Stimulated activated CD8-positive, alpha-beta memory T cell treated with anti-CD3 and anti-CD28 coated beads, Interleukin-2, amount 100 ng/mL, for 1 hour (primary cell): ENCODE measurements at places on chromosomes 6 and 20.
A peak's percentile ranks its signal among the peaks of the same experiment; 100 is the strongest.

- DNase-seq: no peak
Observed at GRCh38 chr6:38033442-38033982, 214.0 kb downstream of the ZFAND3 start.

GRCh38 chr6:10720265-10720959, 2.5 kb upstream of the TMEM14C start:
- DNase-seq: peak; percentile 18

GRCh38 chr6:155534678-155535077, 79.0 kb upstream of the NOX3 start:
- DNase-seq: no peak

DNA sequence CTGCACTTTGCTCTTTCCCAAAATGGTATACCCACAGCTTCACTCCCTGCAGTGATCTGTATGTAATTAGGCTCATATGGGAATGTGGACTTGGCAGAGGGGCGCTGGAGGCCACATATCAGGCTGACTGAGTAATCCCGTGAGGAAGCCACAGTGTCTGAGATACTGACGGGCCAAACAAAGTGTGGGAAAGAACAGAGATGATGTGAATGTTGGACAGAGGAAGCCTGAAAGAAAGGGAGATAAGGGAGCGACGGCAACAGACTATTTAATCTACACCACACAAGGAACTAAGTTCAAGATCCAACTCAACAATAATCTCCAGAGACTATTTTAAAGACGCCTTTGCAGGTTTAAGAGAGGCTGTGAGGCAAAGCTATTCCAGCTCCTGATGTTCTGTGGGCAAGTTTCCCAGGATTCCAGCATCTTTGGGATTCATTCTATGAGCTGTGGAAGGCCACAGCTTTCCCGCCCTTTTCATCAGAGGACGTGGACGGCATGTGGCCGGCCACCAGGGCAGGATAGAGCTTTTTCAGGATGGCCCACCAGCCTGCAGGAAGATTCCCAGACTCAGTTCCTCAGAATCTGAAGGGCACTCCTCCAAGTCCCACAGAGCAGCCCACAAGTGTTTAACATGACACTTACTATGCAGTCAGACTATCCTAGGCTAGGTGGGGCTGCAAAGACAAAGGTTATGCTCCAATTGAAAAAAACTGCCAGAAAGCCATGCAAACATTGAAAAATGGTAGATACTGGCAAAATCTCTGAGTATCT, 237.5 kb downstream of the ATXN1 start:
- DNase-seq: no peak

GRCh38 chr20:5696011-5696559, 54.1 kb upstream of the SHLD1 start:
- no peak for DNase-seq

- DNase-seq: no peak
Observed at GRCh38 chr6:153449279-153449678, 318.2 kb upstream of the RGS17 start.

- DNase-seq: no peak
Observed at GRCh38 chr6:11092668-11093375, 812 bp upstream of the SMIM13 start.

DNA sequence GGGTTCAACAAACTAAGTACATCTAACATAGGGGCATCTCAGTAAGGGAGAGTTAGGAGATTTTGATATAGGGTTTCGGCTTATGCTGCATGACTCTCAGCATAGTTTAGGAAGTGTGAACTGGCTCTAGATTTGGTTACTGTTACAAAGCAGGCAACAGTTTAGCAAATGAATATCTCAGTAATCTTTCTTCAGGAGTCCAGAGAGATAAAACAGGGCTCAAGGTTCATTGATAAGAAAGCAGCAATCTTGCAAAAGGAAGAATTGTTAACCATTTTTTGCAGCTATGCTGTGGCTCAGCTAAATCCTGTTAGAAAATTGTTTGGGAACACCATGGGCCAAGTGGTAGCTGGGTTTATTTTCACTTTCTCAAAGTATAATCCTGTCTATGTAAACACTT, 161.3 kb downstream of the MEI4 start:
- no peak for DNase-seq

- no peak for DNase-seq
Observed at GRCh38 chr6:24051942-24052589, 73.9 kb upstream of the NRSN1 start.

DNA sequence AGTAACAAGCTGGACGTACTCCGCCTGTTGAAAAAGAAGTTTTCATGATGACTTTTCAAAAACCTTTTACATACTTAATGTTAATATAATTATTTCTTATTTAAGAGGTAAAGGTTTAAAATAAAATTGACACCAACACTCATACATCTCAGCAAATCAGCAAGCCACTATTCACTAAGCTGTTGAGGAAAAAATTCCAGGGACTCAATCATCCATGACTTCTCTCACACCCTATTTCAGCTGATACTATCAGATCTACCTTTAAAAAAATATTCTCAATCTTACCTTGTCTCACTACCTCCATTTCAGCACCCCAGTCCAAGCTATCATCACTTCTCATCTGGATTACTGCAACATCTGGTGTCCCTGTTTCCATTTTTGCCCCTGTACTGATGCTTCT, 109.3 kb downstream of the HACE1 start:
- DNase-seq: no peak

DNA sequence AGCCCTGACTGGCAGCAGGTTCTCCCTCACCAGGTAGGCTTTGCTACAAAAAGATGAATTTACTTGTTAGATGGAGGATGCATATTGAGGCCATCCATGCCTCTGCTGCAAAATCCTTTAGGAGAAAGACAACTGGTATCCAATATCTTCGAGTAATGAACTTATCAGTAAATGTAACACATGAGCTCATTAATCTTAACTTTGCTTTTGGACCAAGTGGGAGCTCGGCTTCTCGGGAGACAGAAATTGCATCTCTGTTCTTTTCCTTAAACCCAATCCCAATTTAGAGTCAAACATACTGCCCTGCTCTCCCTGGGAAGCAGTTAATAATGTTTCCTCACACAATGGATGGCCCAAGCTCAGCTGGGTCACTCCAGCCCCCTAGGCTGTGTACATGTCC, 330.5 kb downstream of the ZFAND3 start:
- DNase-seq: no peak

GRCh38 chr6:82584194-82584695, 220.6 kb downstream of the TPBG start:
- DNase-seq: no peak

DNA sequence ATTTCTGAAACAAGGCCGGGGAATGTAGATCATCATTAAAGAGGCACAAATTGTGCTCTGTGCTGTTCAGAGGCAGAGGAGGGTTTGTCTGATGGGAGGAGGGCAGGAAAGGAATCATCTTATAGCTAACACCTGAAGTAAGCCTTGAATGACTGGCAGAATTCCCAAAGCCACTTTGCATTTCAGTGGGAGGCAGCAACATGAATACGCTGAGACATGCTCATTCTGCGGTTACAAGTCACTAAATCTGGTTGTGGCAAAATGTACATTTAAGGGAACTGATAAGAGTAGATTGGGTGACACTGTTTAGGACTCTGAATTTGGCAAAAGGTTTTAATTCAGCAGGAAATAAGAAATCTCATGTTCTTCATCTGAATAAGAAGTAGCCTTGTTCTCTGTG, 4.4 kb upstream of the COL19A1 start:
- no peak for DNase-seq

- peak; percentile 22 for DNase-seq
Observed at GRCh38 chr20:846894-847278, 13.4 kb downstream of the FAM110A start.

DNA sequence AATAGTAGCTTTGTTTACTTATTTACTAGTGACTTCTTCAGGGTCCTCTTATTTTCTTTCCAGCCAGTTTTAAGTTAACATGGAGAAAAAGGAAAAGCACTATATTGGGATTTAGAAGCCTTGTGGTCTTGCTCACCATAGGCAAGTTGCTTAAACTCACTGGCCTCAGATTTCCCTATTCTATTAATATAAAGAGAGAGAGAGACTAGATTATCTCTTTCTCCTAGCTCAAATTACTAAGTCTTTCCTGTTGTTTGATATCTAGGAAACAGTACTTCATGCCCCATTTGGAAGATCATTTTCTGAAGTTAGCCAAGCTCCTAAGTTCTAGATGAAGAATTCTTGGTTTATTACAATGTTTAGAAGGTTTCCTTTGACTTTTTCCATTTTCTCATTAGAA, 32.5 kb downstream of the CTNNBL1 start:
- no peak for DNase-seq

GRCh38 chr6:50654155-50654554, 59.2 kb upstream of the TFAP2D start:
- DNase-seq: no peak

DNA sequence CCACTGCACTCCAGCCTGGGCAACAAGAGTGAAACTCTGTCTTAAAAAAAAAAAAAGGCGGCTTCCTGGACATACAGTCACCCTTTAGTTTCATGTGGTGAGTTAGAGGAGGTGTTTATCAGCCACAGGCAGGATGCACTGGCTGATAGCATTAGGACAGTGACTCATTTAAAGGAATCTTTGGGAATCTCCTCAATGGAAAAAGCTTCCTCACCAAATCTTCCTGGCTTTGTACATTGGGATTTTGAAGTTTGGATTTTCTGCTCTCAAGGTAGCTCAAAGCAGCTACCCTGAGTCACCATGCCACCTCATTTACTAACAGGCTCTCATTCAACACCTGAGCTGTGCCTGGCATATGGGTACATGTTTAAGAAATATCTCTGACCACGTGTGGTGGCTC, 20.2 kb downstream of the PRPH2 start:
- DNase-seq: no peak

GRCh38 chr6:168785720-168786511, 344.9 kb downstream of the SMOC2 start:
- DNase-seq: no peak

DNA sequence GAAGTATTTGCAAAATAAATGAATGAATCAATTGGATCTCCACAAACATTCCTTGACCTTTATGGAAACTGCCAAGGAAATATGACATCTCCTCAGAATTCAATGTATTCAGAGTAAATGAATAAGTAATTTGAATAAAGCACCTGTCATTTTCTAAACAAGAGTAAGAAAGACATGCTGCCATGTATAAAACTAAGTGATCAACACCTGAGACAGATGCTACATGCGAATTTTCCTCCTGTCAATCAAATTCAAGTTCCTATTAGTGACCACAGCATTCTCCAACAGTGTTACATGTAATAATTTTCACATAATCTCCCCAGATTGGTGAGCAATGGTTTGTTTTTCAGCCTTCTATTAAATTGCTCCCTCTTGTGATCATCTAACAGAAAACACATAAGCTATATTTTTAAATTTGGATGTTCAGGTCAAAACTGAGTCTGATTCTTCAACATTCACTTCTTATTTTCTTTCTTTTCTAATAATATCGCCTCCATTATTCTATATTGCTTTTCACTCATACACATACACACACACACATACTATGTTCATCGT, 163.2 kb upstream of the RNF217 start:
- no peak for DNase-seq

DNA sequence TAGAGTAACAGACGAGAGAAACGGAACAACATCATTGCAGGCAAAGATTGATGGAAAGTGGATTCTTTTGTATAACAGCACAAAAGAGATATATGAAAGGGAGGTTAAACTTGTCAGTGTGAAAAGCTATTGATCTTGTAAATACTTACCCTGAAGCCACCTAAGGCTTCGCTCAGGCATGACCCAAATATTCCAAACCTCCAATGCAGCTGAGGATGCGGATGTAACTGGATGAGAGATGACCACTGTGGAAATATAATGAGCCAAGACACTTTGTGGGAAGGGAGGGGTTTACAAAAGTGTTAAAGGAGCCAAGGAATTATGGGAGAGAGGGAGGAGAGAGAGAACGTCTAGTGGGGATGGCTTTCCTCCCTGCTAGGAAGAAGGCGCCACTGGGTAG, 112.0 kb downstream of the DOK5 start:
- DNase-seq: no peak

DNA sequence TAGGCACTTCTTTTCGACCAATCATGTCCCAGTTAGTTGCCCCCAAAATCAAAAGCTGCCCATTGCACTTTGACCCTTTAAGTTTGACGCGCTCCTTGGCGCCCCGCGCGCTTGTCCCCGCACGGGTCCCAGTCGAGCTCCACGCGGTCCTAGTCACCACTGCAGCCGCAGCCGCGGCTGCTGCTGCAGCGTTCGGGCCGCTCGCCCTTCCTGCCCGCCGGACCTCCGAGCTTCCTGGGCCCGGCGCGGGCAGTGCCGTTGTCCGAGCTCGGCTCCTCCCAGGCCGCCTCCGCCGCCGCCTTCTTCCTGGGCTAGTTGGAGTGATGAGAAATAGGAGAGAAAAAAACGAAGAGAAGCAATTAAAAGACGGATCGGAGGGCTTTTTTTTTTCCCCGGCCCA, 185.7 kb upstream of the COL21A1 start:
- DNase-seq: no peak

DNA sequence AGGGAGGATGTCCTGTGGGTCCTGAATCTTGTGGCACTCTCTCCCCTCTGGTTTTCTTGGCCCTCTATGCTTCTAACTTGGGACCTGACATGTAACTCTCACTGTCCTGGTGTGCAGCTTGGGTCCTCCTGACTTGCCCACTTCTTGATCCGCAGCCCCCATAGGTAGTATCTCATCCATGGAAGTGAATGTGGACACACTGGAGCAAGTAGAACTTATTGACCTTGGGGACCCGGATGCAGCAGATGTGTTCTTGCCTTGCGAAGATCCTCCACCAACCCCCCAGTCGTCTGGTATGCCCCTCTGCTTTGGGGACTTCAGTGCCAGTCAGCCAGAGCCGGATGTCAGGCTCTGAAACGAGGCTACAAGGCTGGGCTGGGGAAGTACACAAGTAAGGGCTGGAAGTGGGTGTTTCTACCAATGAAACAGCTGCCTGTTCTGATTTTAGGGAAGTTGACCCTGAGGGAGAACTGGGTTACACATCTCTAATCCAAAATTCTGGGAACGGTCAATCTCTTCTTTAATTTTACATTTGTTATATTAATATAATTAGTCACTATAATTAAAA, 641 bp downstream of the DBNDD2 start:
- no peak for DNase-seq

- DNase-seq: no peak
Observed at GRCh38 chr6:87922196-87922946, 125.3 kb upstream of the SPACA1 start.

GRCh38 chr20:44600758-44601201, 18.4 kb downstream of the PKIG start:
- DNase-seq: no peak

GRCh38 chr6:45378334-45378926, 696 bp upstream of the SUPT3H start:
- DNase-seq: no peak

GRCh38 chr6:22732176-22732970, 163.0 kb downstream of the HDGFL1 start:
- no peak for DNase-seq
